ENCODE measurements at places on chromosomes 3 and 15. TPM values are rescaled to one million over a fixed set of nuclear protein-coding genes. Genes with fewer than 3 reads are reported as not detected.

- DNase-seq, result no peak
Observed at GRCh38 chr15:57319226-57319918, 56.9 kb upstream of the CGNL1 start.

GRCh38 chr15:66863390-66864085, 161.5 kb downstream of the SMAD6 start:
- DNase-seq, result no peak

DNA sequence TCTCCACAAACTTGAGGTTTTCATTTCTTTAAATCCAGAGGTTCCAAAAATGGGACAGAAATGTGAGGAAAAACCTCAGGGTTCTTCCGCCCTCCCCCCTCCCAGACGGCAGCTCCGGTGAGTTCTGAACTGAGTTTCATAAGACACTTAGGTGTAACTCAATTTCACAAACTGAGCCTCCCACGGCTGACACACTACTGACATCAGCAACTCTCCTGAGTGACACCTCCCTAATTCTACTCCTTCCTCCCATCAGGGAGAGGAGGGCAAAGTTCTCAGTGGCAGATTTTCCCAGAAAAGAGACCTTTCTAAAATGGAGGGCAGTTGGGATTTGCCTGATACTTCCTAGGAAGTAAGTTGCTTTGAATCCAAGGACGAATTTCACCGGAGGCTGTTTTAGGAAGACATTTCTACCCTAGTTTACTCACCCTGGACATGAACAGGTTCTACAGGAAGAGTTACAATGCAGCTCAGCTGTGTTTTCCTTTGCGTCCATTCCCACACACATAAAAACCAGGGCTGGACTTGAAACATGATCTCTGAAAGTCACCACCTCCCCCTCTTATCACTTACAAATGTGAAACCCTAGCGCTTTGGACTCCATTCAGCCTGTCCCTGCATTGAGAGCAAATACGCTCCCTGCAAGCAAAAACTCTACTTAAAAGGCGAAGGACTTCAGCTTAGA, 78.1 kb upstream of the LMOD3 start:
- DNase-seq, result no peak

- no peak for DNase-seq
Observed at GRCh38 chr3:37736624-37737023, 125.1 kb upstream of the CTDSPL start.

DNA sequence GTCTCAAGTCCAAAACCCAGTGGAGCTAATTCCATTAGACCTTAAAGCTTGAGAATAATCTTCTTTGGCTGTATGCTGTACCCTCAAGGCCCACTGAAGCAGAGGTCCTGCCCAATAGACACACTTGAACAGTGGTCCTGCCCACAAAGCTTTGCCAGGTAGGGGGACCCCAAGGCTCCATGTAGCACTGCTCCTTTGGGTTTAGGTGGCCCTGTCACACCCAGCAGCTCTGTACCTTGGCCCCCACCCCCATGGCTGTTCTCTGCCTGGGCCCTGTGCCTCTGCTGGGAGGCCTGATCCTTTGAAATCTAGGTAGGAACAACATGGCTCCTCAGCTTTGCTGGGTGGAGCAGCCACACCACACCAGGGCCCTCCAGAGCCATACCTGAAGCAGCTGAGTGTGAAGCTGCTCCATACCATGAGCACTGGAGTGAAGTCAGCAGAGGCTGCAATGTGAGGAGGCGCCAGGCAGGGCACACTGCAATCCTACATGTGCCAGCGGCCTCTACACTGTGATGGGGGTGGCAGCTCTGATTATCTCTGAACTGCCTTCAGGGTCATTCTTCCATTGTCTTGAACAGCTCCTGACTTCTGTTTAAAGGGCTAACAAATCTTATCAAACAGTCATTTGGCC, 188.0 kb upstream of the CCDC54 start:
- DNase-seq, result no peak

DNA sequence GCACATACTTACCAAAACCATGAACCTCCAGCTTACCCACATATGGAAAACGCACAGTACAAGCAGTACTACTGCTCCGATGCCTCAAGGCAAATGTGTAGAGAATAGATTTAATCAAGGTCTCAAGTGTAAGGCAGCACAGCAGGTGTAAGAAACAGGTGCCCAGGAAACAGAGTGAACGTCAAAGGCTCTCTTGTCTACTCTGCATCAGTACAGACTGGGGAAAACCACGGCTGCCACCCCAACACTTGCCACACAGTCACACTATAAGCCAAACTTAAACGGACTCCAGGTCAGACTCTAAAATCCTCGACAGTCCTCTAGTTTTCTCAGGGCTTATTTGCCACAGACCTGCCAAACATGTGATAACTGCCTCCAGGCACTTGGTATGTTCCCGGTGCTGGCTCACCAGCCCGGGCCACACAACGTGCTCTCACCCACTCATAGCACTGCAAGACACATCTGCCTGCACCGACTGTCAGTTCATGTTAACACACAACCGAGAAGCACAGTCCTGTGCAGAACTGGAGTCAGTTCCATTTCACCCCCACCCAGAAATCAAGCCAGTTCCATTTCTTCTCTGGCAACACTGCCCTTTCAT, 30.6 kb downstream of the ABCC5 start:
- DNase-seq, result no peak

DNA sequence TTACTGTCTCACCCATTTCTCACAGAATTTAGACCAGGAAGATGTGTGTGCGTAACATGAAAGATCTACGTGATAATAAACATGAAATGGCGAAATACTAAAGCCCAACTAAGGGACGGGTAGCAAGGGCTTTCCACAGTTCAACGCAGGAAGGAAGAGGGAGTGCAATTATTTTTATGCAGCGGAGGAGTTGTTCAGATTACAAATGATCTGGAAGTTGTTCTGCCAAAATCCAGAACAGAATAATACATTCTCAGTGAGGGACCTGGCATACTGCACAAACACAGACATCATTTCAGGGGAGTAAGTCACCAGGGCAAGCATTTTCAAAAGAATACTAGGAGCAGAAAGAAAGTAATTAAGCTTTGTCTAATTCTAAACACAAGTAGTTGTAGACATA, 133.6 kb upstream of the RAP2B start:
- no peak for DNase-seq

GRCh38 chr15:74377831-74378766, 10.7 kb upstream of the CYP11A1 start:
- DNase-seq, result no peak

DNA sequence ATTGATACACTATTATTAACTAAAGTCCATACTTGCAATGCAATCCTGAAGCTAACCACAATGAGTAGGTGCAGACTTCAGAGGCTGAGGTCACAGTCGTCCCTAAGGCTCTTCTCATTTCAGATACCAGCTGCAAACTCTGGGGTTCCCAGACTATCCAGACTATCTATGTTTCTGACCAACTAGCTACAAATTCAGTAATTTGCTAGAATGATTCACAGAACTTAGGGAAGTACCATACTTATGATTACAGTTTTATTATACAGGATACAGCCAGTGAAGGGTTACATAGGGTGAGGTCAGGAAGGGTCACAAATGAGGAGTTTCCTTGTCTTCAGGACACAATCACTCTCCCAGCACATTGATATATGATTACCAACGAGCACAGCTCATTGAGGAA, 36.5 kb downstream of the PPM1L start:
- DNase-seq, result no peak

- no peak for DNase-seq
Observed at GRCh38 chr3:29582273-29582672, 301.4 kb downstream of the RBMS3 start.

DNA sequence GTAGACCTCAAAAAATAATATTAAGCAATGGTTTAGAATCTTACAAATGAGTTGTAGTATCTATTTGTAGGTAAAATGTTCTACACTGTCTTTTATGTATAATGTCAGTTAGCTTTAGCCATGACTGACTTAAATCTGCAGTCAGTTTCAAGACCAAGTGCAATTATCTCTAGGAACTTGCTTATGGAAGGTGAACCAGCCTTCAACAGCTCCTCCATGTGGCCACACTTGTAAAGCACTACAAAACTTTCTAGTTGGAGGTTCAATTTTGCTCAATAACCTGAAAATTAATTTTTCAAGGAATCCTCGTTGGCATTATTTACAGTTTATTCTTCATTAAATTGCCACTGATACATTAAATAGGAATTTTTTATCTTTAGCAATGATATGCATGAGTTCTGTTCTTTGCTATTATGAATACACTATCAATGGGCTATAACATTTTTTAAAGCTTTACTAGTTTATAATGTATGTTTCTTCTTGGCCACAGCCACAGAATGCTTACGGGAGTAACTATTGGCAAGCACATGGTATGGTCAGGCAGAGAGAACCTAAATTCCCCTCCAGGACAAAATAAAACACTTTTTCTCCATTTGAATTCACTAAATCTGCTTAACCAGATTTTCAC, 315.3 kb upstream of the UBE2E2 start:
- DNase-seq, result peak; percentile 65

DNA sequence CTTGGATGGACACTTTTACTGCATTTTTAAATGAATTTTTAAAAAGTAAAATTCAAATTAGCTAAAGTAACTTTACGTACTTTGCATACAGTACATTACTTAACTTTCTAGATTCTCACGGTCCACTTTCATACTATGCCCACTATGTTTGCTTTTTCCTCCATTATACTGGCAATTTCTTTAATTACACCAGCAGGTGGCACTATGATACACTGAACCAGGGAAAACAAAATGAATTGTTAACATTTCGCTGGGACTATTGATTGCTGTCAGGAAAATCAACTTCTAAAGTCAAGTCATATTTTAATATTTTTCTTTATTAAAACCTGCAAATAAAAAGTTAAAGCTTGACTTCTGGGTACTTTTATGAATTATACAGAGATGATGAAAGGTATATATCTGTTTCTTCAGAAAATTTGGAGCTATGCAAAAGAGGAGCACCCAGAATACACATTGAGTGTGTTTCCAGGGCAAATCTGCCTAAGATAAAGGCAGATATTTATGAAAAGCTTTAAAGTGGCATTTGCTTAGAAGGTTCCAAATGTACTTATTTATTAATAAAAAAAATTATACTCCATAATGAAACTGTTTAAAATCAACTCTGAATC, 21.8 kb upstream of the POU1F1 start:
- DNase-seq, result peak; percentile 68

DNA sequence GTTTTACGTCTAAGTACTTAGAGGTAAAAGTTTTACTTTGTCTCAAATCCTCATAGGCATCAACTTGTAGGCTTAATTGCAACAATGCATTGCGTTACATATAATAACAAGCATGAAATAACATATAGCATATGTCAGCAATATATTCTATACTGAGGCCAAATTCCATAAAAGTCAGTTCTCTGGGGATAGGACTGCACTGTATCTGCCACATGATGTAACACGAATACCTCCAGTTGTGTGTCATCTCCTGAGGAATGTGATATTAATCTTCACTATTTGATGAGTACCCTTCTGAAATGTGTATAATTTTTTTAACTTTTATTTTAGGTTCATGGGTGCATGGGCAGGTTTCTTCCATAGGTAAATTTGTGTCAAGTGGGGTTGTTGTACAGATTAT, 126.4 kb downstream of the IMPG2 start:
- DNase-seq, result no peak

DNA sequence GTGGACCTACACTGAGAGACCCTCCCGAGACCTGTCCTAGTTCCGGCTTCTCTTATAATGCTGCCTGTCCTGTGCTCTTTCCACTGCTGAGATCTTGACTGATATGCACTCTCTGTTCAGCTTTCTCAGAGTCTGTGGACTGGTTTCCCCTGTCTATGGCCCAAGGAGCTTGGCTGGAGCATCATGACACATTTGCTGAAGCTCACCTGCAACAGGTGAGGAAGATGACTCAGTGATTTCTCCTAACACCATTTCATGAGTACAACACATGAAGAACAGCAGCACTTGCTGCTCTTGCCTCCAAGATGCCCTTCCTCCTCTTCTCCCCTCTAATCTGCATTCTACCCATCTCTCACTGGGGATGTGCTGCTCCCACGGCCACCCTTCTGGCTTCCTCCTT, 92.1 kb downstream of the DUT start:
- DNase-seq, result no peak

DNA sequence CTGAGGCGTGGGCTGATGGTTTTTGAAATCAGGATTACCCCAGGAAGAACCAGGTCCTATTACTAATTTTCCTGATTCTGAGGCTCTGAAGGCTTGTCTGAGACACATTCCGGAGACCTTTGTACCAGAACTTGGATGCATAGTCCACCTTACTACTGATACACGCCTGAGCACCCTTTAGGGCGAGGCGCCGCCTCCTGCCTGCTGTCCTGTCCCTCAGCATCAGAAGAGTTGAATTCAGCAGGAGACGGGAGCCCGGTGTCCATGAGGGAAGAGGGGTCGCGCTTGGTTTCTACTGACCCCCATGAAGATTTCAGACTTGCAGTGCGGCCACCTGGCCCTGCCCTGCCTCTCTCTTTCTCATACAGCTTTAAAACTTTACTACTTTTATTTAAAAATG, 49.9 kb downstream of the KLF13 start:
- DNase-seq, result no peak

DNA sequence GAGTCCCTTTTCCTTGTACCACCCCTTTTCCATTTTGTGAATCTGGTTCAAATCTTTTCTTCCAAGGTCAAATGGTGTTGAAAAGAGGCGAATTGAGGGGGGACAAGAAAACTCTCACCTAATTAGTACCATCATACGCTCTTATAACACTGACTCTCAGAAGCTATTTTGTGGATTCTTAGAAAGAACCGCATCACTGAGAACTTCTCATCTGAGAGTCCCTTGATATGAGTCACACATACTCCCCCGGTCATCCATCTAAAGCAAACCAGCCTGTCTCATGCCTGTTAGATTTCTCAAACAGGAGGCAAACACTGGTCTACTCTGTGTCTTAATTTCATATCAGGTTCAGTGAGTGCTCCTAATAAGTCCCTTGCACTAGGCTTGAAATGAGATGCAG, 76.5 kb upstream of the SPRED1 start:
- DNase-seq, result peak; percentile 43

DNA sequence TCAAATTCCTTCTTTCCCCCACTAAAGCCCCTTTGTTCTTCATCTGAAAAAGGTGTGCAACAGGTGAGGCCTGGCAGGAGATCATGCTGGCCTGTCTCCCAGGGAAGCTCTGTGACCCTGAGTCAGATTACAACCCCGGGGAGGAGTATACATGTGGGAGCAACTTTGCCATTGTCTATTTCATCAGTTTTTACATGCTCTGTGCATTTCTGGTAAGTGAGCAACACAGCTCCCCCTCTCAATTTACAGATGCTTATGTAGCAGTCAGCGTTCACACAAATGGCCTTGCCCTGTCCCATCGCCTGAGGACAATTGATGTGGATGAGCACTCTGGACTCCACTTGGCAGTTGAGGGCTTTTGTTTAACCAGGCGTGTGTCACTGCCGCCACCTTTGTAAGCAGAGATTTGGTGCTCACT, 70.4 kb downstream of the CHDH start:
- DNase-seq, result no peak

GRCh38 chr15:62431817-62432216, 266.7 kb upstream of the C2CD4B start:
- no peak for DNase-seq

- no peak for DNase-seq
Observed at GRCh38 chr15:25596644-25597562, 158.1 kb upstream of the UBE3A start.

Gene RNF7
- total RNA-seq, result 77.7 TPM

Gene SLC6A20
- total RNA-seq, result not detected

Gene KBTBD13
- not detected for total RNA-seq

Gene CFAP161
- 0.29 TPM for total RNA-seq

Gene GOLGA8S
- total RNA-seq, result not detected

Gene NUTM1
- not detected for total RNA-seq

Gene TMEM207
- 0.21 TPM for total RNA-seq

Gene PAK6
- not detected for total RNA-seq

Gene MB21D2
- total RNA-seq, result 9.9 TPM

Measured in SK-MEL-5 (cell line).